ENCODE measurements at places on chromosomes 7 and 10.
A peak's percentile ranks its signal among the peaks of the same experiment; 100 is the strongest.

DNA sequence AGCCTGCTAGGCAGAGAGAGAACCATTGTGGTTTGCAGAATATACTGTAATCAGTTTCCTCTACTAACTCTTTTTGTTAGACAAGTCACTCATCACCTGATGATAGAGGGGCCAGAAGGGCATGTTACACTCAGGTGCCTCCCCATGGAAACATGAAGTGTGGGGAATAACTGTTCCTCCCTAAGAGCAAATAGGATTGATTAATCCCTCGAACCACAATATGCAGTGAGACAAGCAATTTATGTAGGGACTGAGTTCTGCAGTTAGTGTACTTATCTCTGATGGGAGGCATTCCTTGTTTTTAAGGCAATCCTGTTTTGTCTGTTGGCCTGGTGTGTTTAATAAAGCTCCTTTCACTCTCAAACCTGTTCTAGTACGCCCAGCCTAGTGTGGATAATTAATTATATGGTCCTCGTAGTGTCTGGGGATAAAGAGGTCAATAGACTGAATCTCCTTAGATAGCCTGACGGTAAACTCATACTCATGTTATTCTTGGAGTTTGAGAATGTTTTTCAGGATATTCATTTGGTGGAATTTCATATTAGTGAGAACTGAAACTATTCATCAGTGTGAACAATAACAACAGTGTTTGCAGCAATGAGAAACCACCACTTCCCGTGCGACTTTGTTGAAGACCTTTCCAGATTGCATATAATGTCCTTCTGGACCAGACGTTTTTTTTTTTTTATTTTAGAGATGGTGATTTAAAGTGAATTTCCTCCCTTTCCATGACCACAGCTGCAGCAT is 344.8 kb upstream of the FZD8 start:
- ATAC-seq = no peak

DNA sequence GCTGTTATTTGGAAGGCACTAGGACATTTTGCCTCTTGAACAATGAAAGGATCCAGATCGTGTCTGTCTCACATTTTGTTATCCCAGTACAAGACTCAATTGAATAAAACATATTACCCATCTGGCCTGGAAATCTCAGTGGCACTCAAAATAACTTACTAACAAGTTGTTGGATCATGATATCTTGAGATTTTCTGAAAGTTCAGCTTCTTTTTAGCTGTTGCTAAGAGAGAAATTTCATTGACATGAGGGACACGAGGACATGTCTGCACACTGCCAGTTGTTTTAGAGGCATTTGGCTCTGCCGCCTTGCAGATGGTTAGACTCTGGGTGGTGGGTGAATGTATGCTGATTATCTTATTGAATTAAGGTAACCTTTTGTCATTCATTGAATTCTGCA is 41.0 kb downstream of the KAT6B start:
- ATAC-seq = no peak

DNA sequence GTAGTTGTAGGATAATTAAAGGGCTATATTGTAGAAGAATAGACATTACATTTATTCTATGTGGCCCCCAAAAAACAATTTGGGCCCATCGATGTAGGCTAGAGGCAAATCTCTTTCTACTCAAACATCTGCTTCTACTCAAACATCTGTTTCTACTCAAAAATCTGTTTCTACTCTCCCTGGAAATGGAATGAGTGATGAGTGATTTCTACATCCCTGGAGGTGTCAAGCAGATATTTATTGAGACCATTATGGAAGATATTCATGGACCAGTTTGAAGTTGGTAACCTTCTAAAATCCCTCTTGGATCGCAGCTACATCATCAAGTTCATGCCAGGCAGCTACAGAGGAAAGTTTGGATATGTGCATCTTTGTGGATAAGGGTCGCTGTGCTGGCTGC is 5.1 kb upstream of the PLPP4 start:
- ATAC-seq = no peak

- ATAC-seq = no peak
These were observed 40.9 kb downstream of the MYO3A start for GRCh38 chr10:25974897-25975459.

DNA sequence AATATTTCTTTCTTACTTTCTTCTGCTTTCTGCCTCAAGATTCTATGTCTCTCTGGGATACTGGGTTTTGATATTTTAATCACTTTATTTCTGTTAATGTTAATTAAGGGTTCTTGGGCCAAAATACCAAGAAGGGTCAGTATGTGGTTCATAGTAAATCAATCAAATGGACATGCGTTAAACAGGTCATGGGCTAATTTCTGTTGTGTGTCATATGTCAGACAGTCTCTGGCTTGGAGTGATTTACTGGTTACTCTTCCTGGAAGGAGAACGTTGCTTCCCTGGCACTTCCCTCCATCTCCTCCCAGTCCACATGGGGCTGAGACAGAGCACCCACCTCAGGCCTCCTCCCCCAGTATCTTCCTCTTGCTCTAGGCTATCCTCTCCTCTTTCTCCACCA is 489.1 kb downstream of the SUGCT start:
- ATAC-seq = no peak

- no peak for ATAC-seq
These were observed 111.0 kb downstream of the GRID1 start for GRCh38 chr10:86255405-86256251.

DNA sequence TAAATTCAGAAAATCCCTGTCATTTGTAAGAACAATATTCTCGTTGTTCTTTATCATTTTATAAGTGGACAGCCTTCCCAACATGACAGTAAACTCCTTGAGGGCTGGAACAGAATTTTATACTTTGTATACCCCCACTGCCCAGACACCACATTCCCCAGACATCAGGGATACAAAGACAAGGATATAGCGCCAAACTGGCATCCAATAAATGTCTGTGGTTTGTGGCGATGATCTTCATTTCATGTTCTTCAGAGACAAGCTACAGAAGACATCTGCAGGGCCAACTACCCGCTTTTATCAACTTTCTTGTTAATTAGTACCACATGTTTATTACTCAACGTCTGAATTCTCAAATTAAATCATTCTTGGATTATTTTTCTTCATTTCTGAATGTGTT is 155.9 kb downstream of the ATE1 start:
- no peak for ATAC-seq

DNA sequence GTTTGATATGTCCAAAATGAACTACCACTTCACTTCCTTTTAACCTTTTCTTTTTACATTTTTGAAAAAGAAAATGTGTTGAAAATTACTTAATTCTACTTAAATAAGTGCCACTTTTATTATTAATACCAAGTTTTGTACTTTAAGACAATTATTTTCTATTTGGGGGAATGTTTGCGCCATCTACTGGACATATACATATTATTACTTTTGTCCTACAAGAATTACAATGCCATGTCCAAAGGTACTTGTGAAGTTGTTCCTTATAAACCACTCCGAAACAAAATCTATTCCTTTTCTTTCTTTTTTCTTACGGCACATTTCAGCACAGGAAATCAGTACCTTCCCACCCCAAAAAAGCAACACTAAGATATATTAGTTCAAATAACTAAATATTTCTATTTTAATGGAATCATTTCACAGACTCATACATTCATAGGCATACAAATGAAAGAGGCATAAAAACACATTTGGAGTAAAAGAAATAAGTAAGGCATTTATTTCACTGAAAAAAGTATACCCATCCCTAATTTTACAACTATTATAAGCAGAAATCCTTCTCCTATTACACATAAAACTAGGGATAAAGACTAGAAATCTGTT is 169.9 kb downstream of the RNF133 start:
- no peak for ATAC-seq

GRCh38 chr7:91541641-91542040 is 277.4 kb downstream of the FZD1 start:
- no peak for ATAC-seq

DNA sequence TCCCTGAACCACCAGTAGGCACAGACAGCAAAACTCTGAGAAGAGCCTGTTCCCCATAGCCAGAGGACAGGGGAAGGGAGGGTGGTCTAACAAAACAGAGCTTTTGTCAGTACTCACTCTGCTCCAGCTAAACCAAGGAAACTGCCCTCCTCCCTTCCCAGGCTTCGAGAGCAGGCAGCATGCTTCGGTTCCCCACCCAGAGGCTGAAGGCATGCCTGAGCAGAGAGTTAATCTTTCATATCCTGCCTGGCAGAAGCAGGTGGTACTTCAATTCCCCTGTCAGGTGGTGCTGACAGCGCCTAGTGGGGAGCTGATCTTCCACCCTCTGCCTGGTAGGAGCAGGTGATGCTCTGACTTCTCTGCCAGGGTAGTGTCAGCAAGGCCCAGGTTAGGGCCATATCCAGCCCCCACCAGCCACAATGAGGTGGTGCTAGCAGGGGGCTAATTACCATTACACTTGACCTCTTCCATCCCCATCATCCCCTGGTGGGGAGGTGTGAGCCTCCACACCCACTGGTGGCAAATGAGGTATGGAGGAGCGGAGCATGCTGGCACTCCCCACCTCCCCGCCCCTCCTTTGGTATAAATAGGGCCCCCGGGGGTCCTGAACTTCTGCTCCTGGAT is 35.1 kb downstream of the SDK1 start:
- ATAC-seq = no peak

GRCh38 chr7:4951903-4952636 is 6.9 kb downstream of the MMD2 start:
- ATAC-seq = no peak

DNA sequence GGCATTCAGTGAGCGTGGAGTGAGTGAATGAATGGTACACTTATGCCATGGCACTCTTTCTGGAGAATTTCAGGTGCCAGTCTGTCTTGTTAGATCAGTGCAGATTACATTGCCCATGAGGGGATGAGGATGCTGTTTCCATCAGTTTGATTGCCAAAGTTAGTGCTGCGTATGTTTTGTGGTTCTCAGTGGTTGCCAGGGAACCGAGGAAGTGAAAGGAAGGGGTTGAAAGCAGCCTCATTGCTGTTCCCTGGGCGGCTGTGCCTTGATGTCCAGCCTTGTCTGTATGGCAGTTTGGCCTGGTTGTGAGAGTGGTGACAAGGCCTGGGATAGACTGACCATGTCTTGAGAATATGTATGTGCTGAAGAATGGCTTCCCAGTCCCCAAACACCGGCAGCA is 30.2 kb downstream of the WBP1L start:
- ATAC-seq = peak; percentile 30

- ATAC-seq = no peak
These were observed 14.4 kb downstream of the POT1 start for GRCh38 chr7:124915242-124915641.

GRCh38 chr10:123154711-123155505 is 706 bp downstream of the BUB3 start:
- ATAC-seq = peak; percentile 54
